ENCODE measurements at places on chromosomes 3 and 15. TPM values are rescaled to one million over a fixed set of nuclear protein-coding genes. Genes with fewer than 3 reads are reported as not detected.

TTC21A gene
- 3.2 TPM for total RNA-seq

LDHAL6B gene
- not detected for total RNA-seq

TMEM212 gene
- not detected for total RNA-seq

CCRL2 gene
- 1.4 TPM for total RNA-seq

GCNT3 gene
- 1.8 TPM for total RNA-seq

ZIC1 gene
- 136 TPM for total RNA-seq

MRPL46 gene
- 19.6 TPM for total RNA-seq

SAXO2 gene
- 14.8 TPM for total RNA-seq

All from diencephalon (tissue), 1 donor.